ENCODE measurements at places on chromosomes 12 and 14.

DNA sequence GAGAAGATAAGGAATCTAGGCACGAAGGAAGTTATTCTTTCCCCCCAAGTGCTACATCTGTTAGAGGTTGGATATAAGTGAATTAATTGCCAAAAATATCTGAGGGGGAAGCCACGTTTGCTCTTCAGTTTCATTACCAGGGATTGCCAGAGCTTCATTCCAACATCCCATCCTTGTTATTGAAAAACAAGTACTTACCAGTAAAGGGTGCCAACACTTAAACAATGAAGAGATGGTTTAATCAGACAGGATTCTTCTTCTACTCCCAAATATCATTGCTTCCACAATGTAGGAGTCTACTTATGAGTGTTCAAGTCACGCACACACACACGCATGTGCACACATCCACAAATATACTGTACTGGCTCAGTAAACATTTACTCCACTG lies 312.4 kb downstream of the RPAP3 start:
- peak; percentile 15 for DNase-seq

DNA sequence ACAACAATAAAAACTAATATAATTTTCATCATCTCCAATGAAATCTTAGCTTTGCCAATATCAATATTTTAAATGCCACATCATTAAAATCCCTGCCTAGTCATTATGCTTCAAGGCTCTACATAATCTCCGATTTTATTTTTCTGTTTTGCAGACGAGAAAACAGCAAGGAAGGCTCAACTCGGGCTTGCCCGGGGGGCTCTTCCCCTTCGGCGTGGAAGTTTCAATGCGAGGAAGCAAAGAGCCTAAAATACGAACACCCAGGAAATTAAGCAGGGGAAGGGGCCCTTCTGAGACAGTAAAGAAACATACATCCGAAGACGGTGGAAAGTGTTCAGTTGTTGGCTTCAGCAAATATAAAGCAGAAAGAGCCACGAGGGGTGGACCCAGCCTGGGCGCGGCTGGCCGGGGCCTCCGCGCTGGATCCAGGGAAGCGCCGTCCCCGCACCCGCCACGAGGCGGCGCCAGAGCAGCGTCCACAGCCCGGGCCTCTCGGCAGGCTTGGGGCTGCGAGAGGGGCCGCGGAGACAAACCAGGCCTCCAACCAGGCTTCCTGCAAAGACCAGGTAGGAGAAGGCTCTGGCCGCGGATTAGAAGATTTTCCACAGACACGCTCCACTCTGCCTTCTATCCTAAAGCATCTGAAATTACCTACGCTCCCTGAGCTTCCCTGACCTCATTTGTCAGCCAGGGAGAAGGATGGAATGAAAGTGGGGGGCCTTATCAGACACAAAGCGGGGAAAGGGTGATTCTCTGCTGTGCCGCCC lies 77.2 kb downstream of the SERPINA3 start:
- DNase-seq: peak; percentile 29

DNA sequence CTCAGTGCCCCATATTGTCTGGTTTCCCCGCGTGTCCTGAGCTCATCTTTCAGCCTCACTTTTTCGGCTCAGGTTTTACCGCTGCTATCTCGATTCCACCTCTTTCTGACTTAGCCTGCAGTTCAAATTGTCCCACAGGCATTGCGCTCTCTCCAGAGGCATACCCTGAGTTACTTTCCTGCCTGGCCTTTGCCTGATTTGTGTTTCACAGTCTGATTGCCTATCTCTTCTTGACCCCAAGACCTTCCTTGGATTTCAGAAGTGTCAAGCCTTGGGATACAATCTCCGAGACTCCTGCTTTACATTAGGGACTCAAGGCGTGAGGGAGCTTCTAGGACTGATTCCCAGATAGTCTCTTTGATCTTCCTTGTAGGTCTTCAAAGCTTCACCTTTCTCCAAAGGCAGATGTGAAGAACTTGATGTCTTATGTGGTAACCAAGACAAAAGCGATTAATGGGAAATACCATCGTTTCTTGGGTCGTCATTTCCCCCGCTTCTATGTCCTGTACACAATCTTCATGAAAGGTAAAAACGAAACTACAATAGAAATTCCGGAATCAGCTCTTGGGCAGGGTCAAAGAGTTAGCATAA lies 629 bp downstream of the LETMD1 start:
- DNase-seq: no peak

DNA sequence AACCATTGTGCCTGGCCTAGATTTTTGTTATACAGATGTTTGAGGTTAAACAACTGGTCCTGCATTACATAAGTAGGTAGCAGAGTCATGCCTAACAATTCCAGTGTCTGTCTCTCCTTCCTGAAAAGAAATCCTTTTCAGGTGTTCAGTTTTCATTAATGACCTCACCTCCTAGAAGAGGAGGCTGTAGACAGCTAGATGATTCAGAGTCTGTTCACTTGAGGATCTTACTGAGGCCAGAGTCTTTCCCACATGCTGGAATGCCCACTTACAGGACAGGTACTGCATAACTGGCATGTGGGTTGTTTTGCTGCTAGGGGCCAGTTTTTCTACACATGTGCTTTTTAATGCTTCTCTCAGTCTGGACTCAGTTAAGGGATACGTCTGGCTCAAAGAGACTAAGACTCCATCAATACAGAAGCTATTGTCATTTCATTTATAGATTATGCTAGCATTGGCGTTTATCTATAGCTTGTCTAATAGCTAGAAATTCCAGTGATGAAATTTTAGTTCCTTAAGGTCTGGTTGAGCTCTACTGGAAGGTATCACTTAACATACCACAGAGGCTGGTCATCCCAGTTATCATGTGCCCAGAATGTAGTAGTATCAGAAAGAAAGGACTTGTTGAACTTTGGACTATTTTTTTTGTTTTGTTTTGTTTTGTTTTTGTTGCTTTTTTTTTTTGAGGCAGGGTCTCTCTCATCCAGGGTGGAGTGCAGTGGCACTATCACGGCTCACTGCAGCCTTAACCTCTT lies 206.4 kb downstream of the ERC1 start:
- peak; percentile 58 for DNase-seq

- DNase-seq: no peak
Observed at GRCh38 chr14:103960457-103961055, 18.2 kb upstream of the RD3L start.

DNA sequence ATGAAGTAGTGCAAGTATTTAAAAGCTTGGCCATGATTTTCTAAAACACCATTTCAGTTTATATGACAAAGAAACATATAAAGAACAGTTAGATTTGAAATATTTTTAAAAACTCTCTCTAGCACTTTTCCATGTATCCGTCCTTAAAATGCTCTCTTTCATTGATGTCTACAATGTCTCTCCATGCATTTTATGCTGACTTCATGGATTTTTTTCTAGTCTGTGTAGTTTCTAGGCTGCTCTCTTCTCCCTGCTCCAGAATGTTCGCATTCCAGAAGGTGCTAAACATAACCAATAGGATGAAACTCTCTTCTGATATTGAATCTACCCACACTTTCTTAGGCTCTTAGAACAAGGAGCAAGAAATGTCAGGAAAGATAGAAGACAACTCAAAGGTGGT lies 124.8 kb downstream of the PLCZ1 start:
- DNase-seq: no peak

- DNase-seq: no peak
Observed at GRCh38 chr14:21171128-21171527, 15.3 kb upstream of the OR5AU1 start.
